Non-pigmented ciliary epithelial cell (primary cell): ENCODE measurements at places on chromosomes 7 and 10.
A peak's percentile ranks its signal among the peaks of the same experiment; 100 is the strongest.

DNA sequence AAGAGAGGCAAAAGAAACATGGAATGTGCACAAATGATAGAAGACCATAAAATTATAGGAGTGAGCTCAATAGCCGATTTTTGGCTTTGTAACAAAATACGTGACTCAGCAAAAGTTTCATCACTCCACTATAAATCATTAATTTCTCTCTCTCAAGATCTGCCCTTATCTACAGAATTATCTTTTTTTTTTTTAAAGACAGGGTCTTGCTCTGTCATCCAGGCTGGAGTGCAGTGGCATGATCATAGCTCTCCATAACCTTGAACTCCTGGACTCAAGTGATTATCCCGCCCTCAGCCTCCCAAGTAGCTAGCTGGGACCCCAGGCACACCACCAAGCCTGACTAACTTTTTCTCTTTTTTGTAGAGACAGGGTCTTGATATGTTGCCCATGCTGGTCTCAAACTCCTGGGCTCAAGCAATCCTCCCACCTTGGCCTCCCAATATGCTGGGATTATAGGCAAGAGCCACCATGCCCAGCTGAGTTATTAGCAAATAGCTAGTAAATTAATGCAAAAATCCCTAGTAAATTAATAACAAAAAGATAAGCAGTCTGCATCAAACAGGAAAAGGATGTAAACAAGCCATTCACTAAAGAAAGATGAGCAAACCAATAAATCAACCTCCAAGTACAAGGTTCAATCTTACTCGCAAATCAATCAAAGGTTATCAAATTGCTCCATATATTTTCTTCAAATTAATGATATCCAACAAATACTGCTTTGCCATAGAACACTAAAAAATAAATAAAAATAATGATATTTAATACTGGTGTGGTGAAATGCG, 450.7 kb downstream of the PARD3 start:
- no peak for DNase-seq

DNA sequence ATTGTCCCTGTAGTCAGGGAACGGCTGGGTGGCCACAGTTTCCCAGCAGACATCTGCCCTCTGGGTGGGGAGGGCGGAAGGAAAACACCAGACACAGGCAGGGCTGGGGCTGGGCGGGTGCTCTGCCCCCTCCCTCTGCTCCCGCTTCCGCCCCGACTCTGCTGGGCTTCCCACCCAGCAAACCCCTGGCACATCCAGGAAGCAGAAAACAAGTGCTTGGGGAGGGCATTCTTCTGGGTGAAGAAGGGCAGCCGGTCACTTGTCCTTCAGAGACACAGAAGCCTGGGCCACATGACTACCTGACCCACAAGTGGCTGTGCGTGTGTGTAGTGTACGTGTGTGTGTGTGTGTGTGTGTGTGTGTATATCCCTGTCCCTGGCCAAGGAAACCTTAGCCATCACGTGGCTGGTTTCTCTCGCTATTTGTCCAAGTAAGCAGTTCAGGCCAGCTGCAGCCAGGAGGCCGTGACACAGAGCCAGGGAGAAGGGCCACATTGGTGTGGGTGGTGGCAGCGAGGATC, 77.9 kb downstream of the ZMIZ1 start:
- no peak for DNase-seq

DNA sequence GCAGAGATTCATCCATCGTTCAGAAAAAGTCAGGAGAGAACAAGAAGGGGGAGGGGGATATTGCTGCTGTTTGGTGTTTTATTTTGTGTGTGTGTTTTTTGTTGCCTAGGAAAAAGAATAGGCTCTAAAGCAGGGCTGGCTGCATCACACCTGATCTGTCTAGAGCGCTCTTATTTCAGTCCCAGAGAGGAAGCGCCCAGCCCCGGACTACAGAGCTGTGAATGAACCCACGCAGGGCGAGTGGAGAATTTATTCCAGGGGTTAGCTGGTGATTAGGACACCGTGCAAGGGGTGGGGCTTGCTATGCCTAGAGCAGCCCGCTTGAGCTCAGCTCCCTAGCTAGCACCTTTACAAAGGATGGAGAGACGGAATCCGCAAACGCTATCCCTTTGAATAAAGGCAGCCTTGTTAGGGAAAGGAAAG, 621 bp upstream of the FAM13C start:
- no peak for DNase-seq

DNA sequence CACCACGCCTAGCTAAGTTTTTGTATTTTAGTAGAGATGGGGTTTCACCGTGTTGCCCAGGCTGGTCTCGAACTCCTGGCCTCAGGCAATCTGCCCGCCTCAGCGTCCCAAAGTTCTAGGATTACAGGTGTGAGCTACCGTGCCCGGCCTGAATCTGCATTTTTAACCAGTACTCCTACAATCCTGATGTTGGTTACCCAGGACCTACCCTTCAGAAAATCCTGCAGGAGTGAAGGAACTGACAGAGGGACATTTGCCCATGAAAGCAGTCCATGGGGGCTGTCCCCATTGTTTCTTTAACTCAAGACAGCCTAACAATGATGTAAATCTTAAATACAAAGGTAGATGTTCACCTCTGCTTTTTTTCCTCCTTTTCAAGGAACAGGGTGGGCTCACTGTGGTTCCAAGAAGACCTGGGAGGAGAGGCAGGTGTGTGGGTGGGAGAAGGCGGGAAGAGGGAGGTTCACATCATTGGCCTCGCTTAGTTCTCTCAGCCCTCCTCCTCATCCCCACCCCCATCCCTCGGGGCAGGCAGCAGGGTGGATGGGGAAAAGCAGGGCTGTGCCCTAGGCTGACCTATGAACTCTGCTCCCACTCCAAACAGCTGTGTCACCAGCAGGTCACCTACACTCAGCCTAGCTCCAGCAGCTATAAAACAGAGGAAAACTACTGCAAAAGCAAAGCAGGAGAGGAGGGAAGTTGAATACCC, 13.5 kb downstream of the LRRC20 start:
- no peak for DNase-seq

GRCh38 chr7:45147858-45148652, 9.5 kb upstream of the RAMP3 start:
- no peak for DNase-seq

DNA sequence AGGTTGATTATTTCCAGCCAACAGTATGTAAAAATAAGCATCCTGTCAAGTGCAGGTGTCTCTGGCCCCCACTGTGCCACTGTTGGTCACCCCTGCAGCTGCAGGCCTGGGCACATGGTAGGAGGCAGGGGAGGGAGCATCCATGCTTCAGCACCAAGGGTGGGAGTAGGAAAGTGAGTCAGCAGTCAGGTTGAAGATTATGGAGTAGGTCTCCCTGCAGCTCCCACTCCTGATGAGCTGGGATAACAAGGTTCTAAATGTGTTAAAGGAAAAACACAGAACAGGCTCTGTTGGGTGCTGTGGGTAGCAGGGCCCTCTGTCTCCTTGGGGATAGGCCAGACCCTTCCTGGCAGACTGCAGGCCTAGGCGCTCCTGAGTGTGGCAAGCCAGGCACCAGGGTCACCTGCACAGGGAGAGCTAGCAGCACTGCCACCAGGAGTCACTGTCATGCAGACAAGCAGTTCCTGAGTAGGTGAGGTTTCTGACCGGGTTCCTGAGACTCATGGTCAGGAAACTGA, 59.3 kb downstream of the NUDCD3 start:
- no peak for DNase-seq

DNA sequence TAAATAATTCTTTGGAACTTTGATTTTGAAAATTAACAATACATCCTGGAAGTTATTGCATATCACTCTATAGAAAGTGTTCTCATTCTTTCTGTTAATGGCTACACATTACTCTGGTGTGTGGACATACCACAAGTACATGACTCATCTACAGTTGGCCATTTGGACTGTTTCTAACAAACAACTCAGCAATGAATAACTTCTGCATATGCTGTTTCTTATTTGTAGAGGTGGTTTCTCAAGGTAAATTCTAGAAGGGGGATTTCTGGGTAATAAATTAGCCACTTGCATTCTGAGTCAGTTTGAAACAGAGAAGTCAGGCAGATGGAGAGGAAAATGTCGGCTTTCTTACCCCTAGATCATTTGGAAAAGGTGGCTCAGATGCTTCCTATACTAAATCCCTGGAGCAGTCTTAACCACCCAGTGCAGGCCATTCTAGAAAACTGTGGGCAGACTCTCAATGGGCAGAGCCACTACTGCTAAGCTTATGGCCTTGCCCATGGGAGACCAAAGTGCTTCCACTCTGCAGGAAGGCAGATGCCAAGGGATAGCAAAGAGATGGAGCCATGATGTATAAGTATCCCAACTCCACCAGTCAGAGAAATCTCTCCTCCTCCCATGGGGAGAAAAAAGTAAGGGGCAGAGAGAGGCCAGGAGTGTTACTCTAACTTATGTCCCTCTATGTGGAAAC, 194.0 kb upstream of the PLPP4 start:
- DNase-seq = peak; percentile 3

DNA sequence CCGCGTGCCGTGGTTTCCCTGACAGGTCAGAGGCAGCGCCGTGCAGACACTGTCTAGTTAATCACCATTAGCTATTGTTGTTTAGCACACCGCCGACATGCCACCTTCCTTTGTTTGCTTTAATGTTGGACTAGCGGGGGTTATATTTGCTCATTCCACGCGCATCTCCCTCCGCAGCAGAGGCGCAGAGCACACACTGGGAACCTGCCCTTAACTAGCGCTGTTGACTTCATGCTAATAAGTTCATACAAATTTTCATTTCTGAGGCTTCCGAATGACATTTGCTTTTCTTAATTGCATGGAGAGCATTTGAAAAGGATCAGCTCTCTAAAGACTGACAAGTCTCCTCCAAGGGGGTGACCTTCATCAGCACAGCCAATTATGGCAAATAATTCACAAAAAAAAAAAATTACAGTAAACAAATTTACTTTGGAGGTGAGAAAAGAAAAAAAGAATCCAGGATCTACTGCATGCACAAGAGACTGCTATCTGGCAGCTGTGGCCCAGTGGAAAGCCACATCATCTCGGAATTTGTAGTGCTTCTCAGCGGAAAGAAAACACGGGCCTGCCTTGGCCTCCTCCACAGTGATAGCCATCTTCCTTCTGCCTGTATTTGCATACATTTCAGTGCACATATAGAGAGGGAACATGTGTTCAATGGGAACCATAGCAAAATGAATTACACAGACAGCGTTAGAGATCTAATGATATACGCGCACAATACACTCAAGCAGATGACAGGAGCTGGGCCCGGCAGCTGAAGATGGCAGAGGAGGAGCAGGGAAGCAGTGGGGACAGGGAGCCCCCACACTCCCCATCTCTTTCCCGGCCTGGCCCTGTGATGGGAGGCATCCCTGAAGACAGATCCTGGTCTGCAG, 94.2 kb downstream of the EBF3 start:
- DNase-seq = no peak

- no peak for DNase-seq
Observed at GRCh38 chr7:96305915-96306314, 16.0 kb downstream of the SLC25A13 start.

GRCh38 chr10:18185621-18186020, 45.4 kb downstream of the CACNB2 start:
- no peak for DNase-seq

DNA sequence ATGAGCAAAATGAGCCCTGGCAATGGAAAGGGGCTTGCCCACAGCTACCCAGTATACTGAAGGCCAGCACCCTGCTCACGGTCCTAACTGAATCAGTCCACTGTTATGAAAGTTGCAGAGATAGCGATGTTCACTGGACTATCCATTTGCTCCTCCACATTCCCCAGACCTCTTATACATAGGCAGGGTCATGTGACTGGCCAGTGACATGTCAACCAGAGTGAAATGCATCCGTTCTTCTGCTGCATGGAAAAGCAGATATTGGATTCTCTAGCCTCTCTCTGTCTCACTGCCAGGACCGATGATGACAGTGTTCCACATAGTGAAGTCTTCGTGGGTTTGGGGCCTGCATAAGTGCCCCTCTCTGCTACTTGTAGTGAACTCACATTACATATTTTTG, 503.4 kb downstream of the RPS24 start:
- no peak for DNase-seq

- DNase-seq = no peak
Observed at GRCh38 chr7:947391-948210, 6.9 kb downstream of the ADAP1 start.

GRCh38 chr7:143374561-143374960, 6.6 kb upstream of the ZYX start:
- DNase-seq = no peak

DNA sequence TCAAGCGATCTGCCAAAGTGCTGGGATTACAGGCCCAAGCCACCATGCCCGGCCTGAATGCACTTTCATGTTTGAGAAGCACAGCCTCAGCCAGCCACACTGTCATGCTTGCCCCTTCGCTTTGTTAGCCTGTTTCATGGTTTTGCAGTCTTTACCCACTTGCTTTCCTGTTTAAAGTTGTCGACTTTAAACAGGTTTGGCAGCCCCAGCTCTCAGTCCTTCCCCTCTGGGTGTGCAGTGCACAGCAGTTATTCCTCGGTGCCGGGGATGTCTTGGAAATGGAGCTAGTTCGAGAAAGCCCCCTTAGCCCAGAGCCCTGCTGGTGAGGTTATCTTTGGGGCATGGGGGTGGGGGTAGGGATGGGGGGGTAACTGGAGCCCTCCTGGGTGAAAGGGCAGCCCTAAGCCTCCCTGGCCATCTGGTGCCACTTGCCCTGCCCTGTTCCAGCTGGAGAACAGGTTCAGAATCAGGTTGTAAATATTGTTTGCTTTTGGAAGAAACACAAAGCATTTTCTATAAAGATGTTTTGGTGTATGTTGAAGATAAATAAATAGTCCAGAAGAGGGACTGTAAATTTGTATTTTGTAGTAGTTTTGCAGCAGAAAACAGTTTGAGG, 14.8 kb downstream of the TSPAN14 start:
- no peak for DNase-seq

DNA sequence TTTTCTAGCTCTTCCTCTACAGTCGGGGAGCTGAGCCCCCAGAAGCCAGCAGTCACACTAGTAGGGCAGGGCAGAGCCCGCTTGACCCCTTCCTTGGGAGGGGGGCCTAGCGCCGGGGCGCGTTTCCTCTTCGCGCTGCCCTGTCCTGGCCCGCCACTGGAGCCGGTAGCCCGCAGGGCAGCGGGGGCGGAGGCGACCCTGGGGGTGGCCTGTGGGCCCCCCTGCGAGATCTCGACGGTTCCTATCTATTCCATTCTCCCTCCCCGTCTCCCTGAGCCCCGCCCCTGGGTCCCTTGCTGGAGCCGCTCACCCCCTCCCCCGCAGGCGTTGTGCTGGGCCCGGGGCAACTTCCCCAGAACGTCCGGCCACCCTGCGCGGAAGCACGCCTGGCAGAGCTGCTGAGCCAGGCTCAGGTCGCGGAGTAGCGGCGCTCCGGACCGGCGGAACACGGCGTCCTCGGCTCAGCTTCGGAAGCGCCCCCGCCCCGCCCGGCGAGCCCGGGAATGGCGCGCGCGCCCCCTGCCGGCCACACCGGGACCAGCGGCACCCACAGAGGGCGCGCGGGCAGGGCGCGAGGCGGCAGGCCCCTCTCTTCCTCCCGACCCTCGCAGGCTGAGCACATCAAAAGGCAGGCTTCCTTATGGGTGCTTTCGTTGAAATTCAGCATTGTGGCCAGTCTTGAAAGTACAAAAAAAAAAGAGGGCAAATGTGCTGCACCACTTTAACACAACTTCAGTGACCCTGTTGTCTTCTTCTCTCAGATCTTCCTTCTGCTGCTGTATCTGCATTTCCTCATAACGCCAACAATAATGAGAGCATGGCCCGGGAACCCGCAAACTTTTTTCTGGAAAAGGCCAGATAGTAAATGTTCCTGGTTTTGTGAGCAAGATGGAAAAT, 327.6 kb downstream of the TNS3 start:
- DNase-seq = no peak

- DNase-seq = no peak
Observed at GRCh38 chr7:7843972-7844371, 124.6 kb upstream of the GLCCI1 start.
